ENCODE measurements at places on chromosomes 3 and 15.

GRCh38 chr3:197027896-197028727, 1.5 kb downstream of the MELTF start:
- no peak for DNase-seq

- DNase-seq, result no peak
Observed at GRCh38 chr15:81308260-81308659, 15.7 kb downstream of the STARD5 start.

- DNase-seq, result no peak
Observed at GRCh38 chr3:159239059-159239458, 437.2 kb downstream of the MFSD1 start.

GRCh38 chr3:106611116-106611515, 742.3 kb upstream of the CBLB start:
- no peak for DNase-seq

GRCh38 chr3:69236812-69237707, 114.7 kb upstream of the LMOD3 start:
- no peak for DNase-seq

GRCh38 chr3:56851966-56852884, 50.5 kb upstream of the ARHGEF3 start:
- DNase-seq, result peak; percentile 47

DNA sequence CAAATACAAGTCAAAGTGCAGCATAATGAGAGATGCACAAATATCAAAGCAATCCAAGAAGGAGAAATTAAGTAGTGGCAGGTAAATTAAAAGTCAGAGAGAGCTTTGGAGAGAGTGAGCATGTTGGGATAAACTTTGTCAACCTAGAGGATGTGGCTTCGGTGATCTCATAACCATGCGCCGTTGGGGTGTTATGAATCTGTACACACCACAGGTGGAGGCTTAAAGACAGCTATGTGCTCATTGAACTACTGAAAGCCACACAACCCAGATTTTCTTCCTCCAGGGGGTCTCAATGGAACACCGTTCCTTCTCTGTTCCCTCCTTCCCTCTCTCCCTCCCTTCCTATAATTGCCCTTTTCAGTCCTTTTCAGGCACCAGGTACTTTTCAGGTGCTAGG, 52.0 kb downstream of the SUCNR1 start:
- DNase-seq, result no peak

- no peak for DNase-seq
Observed at GRCh38 chr15:93859176-93859575, 372.2 kb upstream of the MCTP2 start.

- DNase-seq, result no peak
Observed at GRCh38 chr15:95371664-95372063, 958.8 kb upstream of the NR2F2 start.

- DNase-seq, result no peak
Observed at GRCh38 chr3:56748663-56749231, 53.0 kb downstream of the ARHGEF3 start.

DNA sequence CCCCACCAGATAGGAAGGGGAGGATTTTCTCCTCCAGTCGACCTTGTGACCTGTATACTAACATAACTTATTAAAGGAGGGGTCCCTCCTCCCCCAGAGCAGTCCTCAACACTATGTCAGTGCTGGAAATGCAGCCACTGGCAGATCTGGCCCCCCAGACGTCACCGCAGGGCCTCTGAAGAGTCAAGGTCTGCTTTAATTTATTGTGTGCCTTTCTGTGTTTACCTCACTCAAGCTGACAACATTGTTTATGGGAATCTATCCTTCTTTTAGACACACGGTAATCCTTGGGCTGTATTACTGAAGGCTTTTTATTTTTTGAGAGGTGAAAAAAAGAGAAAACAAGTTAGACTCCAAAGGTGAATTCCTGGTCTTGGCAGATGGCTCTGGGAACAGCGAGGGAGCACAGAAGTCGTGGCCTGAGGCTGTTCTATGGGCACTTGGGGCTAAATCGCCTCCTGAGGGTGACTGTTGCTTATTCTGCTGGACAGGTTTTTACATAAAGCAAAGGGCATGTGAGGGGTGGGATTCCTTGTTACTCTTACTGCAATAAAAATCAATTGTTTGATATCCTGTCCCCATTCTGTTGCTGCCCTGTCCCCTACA, 13.5 kb upstream of the NR2C2 start:
- no peak for DNase-seq

GRCh38 chr3:151880416-151880690, 6.9 kb downstream of the SUCNR1 start:
- DNase-seq, result no peak

DNA sequence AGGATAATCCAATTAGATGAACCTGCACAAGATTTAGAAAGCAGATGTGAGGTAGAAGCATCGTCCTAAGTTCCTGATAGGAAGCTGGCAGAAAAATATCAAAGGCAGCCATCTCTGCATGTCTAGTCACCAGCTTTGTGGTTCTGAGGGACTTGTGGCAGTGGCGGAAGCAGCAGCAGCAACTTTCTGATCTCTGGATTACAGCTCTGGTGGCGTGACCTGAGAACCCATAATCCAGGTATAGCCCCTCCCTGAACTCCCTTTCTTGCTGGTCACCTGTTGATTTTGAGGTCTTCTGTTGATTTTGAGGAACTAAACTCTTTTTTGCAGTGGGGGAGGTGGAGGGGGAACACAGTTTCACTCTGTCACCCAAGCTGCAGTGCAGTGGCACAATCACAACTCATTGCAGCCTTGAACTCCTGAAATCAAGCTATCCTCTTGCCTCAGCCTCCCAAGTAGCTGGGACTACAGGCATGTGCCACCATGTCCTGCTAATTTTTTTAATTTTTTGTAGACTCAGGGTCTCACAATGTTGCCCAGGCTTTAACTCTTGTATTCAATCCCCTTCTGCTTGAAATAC, 7.9 kb downstream of the FSIP1 start:
- DNase-seq, result no peak

- DNase-seq, result no peak
Observed at GRCh38 chr3:117409701-117410459, 700.3 kb downstream of the TUSC7 start.

DNA sequence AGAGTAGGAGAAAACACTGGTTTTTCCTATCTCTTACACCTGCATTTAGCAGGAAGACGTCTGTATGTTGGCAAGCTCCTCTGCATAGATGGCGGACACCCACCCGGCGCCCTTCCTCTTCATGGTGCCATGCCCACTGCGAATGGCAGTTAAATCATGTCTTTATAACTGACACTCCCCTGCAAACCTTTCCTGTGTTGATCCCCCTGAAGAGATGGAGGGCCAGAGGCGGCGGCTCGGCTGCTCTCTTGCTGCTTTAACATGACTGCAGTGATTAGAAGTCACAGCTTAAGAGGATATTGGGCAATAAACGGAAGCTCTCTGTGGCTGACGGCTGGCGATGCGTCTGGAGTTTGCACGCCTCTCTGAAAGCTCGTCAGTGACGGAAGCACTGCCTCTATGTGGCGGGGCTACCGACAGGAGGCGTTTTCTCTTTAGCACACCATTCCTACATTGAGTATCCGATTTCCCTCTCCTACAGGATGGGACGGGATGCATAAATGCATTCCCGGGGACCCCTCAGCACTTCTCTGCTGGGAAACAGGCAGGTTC, 25.5 kb upstream of the SNRPA1 start:
- no peak for DNase-seq

GRCh38 chr3:171807129-171807675, 3.1 kb downstream of the PLD1 start:
- DNase-seq, result no peak

- DNase-seq, result no peak
Observed at GRCh38 chr3:173938616-173939015, 541.1 kb downstream of the NLGN1 start.

DNA sequence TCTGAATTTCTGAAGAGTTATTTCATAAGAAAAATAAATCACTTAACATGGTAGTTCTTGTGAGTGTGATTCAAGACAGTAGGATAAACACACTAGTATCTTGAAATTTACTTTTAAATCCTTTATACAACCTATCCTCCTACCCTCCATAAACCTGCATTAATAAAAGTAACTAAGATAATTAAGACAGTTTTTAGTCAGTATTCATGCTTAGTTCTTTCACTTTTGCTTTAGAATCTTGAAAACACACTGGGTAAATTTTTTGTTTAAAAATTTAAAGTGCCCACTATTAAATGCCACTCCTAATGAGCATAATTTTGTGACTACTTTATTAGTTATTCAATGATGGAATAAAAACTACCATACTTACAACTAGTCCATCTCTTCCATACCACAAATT, 28.8 kb downstream of the GOLIM4 start:
- no peak for DNase-seq

GRCh38 chr15:31397851-31398661, 71.4 kb downstream of the KLF13 start:
- no peak for DNase-seq

DNA sequence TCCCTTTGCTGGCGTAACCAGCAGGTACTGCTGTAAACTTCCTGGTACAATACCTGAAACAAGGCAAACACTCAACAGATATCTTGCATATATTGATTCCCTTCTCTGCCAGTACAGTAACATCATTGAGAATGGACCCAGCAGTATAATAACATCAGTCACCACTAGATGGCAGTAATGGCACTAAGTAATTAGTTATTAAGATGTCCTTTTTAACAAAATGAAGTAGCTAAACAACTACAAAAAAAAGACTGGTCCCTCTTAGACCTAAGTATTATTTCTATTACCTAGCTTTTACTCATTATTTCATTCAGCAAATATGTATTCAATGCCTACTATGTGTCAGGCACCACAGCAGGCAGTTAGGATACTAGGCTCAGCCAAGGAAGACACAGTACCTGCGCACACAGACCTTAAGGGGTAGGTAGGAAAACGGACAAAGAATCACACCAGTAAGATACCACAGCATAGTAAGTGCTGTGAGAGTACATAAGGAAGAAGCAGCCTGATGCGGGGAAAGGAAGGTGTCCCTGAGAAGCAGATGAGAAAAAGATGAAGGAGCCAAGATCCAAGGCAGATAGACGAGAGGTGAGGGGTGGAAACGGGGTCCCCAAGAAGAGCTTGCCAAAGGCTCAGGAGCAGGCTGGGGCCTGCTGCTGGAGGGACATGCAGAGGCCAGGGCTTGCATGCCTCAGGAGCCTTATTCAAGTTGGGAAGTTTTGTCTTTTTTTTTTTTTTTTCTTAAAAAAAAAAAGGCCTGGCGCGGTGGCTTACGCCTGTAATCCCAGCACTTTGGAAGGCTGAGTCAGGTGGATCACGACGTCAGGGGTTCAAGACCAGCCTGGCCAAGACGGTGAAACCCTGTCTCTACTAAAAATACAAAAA, 102.7 kb upstream of the CHD2 start:
- DNase-seq, result peak; percentile 64

DNA sequence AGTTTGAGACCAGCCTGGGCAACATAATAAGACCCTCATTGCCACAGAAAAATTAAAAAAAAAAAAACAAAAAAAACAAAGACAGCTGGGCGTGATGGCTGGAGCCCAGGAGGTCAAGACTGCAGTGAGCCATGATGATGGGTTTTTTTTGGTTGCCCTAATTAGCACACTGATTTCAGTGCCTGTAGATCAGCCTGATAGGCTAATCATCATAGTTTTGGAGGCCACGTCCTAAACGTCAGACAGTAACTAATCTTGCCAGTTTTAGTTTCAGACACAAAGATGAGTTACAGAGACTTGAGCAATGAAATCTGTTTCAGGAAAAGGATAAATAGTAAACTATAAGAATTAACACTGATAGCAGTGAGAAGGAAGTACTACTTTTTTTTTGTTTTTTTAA, 55.4 kb downstream of the LRCH3 start:
- no peak for DNase-seq

GRCh38 chr3:50428007-50428633, 68.8 kb upstream of the TMEM115 start:
- no peak for DNase-seq

DNA sequence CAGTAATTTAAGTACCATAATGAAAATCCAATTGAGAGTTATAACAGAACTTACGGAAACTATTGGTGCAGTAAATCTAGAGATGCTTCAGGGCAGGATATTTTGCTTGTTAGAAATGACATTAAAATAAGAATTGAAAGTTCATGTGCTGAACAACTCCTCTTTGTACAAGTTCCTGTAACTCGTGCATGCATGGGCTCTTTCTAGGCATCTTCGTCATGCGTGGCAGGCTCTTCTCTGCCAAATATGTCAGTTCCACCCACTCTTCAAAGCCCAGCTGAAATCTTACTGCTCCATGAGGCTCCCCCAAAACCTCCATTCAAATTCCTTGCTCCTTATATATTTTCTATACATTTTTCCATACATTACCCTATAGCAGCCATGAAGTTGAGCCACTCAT, 48.7 kb downstream of the FBN1 start:
- no peak for DNase-seq

GRCh38 chr3:182357928-182358327, 435.4 kb upstream of the ATP11B start:
- no peak for DNase-seq

DNA sequence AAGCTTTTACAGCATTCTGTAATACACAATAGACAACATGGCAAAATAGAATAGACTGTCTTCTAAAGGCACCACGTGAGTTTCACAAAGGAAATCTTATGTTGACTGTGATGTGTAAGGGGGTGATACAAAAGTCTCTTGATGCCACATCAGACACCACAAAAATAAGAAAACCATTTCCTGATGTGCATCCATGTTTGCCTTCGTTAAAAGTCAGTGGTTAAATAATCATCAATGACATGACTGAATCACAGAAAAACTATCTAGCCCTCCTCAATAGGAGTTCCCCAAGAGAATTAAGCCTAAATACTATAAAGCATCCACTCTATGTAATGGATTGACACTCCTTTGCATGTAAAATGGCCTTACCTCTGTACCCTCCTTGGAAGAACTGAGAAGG, 198.6 kb upstream of the SLC2A2 start:
- DNase-seq, result no peak

DNA sequence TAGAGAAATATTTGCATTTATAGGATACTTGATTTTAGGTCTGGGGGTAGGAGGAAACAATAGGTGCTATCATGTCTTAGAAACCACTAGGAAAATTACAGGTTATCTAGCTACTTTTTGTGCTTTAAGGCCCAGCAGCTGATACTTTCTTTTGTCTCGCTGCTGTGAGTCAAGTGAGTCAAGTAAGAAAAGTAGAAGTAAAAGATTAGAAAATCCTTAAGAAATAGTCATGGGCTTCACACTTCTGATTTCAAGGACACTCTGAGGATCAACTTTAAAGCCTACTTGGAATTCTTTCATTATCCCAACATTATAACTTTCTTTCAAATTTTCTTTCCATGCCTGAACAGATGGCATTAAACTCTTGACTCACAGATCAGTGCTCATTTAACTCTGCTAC, 95.2 kb upstream of the RBMS3 start:
- DNase-seq, result peak; percentile 55

- DNase-seq, result no peak
Observed at GRCh38 chr15:80246425-80246894, 5.6 kb downstream of the CTXND1 start.

- DNase-seq, result peak; percentile 44
Observed at GRCh38 chr3:10357592-10358308, 36.8 kb upstream of the SEC13 start.

Measured in RCC 7860 (cell line).